Stimulated activated naive CD4-positive, alpha-beta T cell (primary cell): ENCODE measurements at places on chromosomes 13 and 19.

DNA sequence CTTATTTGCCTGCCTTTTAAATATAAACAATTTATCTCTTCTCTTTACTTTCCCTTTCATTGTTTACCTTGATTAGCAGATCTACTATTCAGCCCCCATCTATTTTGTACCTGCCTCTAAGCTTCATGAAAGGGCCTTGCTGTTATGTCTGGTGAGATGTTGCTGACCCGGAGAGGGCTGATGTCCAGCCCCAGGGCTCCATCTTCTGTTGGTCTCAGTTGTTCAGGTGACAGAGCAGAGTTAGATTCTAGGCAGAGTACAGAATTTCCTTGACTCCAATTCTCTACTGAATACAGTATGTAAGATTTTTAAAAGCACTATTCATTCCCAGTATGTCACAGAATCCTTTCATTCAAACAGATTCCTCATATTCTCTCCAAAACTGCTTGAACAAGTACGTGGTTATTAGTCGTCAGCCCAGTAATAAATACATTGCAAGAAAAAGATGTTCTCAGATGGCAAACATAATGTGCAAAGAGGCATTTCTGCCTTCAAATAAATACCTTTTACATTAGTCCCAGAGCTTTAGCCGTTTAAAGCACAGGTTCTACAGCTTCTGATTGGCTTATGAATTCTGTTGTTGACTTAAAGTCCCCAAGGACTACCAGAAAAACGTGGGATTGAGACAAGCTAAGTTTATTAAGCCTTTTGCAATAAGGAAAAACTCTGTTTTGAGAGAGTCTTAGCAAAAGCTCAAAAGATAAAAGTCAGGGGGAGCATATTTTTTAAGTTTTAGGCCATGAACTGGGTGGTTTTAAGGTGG, 159.1 kb downstream of the GPC5 start:
- no peak for DNase-seq

DNA sequence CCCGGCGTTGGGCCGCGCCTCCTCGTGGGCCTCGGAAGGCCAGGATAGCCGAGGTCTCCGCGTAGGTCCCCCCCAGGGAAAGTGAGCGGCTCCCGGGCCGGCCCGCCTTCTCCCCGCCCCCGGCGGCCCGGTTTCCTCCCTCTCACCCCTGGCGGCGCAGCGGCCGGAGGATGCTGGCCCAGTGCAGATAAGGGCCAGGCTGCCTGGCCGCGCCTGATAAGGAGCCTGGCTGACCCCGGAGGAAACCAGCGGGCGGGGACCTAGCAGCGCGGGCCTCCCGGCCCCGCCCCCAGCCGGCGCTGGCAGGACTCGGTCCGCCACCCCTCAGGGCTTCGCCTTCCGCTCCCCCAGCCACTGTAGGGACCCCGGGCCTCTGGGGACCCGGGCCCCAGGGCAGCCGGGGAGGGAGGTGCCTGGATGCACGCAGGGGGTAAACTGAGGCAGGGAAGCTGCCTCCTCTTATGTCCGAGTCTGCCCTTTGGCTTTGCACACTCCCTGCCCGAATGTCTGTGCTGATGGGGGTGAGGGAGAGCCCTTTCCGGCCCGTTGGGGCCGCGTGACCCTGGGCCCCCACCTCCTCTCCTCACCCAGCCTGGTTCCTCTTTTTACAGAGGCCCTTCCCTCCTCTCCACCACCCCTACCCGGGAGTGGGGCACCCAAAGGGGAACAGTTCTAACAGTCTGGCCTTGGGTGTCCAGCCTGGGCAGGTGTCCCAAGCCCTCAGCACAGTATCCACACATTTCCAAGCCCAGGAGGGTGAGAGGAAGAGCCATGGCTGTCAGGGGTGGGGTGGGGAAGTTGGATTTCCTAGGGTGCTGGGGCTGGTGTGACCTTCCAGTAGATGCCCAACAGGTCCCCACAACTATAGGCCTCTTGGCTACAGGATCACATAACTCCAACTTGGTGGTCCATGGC, at the start of gene LYL1:
Gene LYL1 (minus strand): TSS at position 193 of the 915 bp plus-strand sequence. CDS start 1,687 bp downstream, outside the sequence.
- no peak for DNase-seq

DNA sequence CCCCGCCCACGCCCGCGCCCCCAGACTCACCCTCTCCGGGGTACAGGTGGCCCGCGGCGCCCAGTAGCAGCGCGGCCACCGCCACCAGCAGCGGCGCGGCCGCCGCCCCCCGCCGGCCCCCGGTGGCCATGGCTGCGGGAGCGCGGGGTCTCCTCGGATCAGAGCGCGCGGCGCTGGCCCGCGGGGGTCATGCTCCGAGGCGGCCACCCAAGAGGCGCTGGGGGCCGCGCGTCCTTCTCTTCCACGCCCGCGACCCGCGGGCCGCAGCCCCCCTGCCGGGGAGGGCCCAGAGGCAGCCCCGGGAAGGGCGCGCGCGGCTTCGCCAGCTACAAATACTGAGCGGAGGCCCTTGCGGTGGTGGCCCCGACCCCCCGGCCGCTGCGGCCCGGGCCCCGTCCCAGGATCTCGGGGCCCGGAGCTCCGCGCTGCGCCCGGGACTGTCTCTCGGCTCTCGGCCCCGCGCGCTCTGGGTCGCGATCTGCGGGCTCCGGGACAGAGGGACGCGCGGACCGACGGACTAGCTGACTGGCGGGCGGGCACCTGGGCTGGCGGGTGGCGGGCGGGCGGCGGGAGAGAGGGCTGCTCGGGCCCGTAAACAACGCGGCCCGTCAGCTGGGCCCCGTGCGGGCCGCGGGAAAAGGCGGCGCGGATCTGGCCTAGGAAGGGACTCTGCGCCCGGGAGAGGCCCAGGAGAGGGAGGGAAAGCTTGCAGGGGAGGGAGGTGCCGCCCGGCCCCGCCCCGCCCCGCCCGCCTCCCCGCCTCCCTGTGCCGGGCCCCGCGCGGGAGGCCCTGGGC, at the start of gene INSR:
Gene INSR (minus strand): TSS at position 653 of the 796 bp plus-strand sequence. CDS start 523 bp downstream, at position 130.
- no peak for DNase-seq

- no peak for DNase-seq
These were observed 617.0 kb downstream of the UQCRFS1 start for GRCh38 chr19:28595722-28596480.

GRCh38 chr13:89199138-89199537, 1528.0 kb downstream of the SLITRK5 start:
- DNase-seq: no peak

DNA sequence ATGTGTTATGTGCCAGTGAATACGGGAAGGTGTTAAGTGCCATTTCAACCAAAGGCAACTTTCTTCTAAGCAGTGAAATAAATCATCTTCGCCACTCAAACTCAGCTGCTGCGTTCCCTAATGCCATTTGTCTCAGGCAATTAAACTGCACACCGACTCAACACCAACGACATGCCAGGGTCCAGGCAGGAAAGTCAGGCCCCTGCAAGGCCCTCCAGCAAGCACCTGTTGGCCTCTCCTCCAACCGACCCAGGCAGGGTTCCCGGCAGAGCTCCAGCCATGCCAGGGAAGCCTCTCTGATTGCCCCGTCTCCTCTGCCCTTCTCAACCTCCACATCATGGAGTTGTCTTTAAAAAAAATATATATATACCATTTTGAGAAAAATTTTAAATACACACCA, 21.8 kb downstream of the SAFB2 start:
- no peak for DNase-seq

GRCh38 chr19:16229322-16229641, 31.6 kb downstream of the AP1M1 start:
- DNase-seq: no peak

DNA sequence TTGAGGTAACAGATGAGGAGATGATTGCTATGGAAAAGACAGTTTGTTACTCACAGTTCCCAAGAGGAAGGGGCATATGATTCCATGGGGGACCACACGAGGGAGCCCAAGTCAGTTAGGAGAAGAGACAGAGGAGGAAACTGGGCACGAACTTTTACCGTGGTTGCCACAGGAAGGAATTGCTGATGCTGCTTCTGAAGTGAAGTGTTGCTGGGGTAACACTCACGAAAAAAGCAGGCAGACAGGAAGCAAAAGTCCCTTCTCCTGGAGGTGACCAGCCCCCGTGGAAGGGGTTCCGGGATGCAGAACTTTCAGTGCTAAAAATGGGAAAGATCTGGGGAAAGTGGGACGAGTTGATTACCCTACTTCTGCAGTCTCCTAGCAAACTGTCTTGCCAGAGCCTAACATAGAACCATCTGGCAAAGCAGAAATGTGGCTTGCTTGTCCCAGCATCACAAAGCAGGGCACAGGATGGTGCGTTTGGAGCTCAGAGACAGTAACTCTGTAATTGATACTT, 35.4 kb upstream of the MAP3K10 start:
- DNase-seq: no peak

GRCh38 chr13:94080527-94080926, 399.0 kb downstream of the DCT start:
- DNase-seq: no peak

- DNase-seq: no peak
These were observed 6.5 kb downstream of the HIF3A start for GRCh38 chr19:46303322-46303690.

DNA sequence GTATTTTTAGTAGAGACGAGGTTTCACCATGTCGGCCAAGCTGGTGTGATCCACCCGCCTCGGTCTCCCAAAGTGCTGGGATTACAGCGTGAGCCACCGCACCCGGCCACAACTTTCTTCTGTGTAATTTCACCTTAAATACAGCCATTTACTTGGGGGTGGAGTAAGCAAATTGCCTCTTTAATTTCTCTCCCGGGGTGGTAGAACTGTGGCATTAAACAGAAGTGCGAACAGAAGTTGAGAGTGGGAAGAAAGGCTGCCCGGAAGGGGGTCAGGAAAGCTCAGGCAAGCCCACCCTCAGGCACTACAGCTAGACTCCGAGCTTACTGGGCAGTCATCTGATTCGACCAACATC, 475 bp upstream of the DNAJC15 start:
- DNase-seq: no peak

- no peak for DNase-seq
These were observed 498.2 kb downstream of the IRS2 start for GRCh38 chr13:109288151-109288709.

- no peak for DNase-seq
These were observed 70.2 kb downstream of the KLF5 start for GRCh38 chr13:73129023-73129422.

DNA sequence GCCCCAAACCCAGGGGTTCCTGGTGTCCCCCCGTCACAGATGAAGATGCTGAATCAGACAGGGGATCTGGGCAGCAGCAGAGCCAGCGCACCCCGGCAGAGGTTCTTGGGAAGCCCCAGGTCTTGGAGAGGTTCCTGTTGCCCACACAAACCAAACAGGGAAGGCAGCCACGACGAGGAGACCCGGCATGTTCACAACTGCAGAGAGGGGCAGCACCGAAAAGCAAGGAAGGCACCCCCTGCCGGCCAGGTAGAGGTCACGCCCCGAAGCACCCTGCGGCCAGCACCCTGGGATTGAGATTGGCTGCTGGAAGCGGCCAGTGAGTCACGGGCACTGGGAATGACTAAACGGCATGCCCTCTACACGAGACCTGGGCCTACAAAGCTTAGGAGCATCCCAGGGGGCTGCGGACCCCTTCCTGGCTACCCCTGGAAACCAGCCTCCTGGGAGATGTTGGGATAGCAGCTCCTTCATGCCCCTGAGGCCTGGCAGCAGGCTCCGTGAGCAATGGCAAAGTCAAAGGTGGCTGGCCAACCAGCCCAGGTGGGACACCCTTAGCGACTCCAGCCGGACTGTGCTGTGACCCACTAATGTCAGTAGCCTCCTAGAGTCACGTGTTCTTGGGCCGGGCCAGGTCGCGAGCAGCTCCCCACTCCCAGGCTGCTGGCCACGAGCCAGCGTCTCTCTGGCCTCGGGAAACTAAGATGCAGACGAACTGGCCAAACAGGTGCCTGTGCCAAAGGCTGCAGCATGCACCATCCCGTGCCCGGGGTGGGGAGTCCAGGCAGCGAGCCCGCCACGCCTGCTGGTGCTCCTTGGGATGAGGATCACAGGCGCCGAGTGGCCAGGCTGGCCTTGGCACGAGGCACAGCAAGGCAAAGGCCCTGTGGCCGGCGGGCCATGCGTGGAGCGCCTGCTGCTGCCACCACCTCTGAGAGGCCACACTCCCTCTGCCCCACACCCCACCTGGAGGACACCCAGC, 43.2 kb downstream of the MLLT1 start:
- DNase-seq: no peak

DNA sequence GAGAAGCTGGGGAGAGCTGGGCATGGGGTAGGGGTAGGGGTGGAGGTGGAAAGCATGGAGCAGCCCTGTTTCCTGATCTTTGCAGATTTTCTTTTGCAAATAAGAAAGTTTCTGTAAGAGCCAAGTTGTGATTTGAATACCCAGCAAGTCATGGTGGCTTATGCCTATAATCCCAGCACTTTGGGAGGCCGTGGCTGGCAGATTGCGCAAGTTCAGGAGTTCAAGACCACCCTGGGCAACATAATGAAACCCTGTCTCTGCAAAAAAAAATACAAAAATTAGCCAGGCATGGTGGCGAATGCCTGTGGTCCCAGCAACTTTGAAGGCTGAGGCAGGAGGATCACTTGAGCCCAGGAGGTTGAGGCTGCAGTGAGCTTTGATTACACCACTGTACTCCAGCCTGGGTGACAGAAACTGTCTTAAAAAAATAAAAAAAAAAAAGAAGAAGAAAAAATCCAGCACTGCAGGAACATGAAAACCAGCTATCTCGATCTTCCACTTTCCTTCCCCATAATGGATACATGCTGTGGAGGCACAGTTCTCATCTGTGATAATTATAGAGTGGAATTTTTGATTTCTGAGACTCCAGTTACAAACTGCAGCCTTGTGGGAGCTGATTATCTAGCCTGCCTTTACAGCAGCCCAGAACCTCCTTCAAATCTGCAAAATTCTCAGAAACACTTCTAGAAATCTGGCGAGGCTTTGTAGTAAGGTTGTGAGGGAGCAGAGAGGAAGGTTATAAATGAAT, 12.1 kb upstream of the TEX26 start:
- DNase-seq: no peak

- DNase-seq: no peak
These were observed at the start of gene USP12 for GRCh38 chr13:27171244-27171826. TSS of gene USP12 (minus strand) at chr13:27171811. CDS start at chr13:27171639, 172 bp downstream.

- no peak for DNase-seq
These were observed 353.8 kb downstream of the DNAJC15 start for GRCh38 chr13:43377149-43377548.

- no peak for DNase-seq
These were observed 26.6 kb downstream of the KLF2 start for GRCh38 chr19:16351133-16351809.

DNA sequence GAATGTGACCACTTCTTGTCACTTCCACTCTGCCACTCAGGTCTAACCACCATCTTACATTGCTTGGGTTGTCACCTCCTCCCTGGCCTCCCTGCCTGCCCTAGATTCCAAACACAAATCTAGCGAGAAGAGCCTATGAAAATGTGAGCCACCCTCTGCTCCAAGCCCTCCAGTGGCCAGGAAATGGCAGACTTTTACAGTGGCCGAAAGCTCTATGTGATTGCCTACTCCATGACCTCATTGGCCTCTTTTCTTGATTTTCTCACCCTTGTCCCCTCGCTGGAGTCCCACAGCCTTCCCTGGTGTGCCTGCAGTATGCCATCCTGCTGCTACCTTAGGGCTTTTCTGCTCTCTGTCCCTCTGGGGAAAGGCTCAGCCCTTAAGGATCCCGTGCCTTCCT, 84.2 kb downstream of the LRCH1 start:
- no peak for DNase-seq

- no peak for DNase-seq
These were observed 395.0 kb downstream of the PCDH9 start for GRCh38 chr13:66835040-66835628.

- no peak for DNase-seq
These were observed 38.0 kb upstream of the ALOX5AP start for GRCh38 chr13:30697177-30697953.

- DNase-seq: no peak
These were observed 9.6 kb downstream of the ZNF431 start for GRCh38 chr19:21151460-21151859.
